NCI-H774 (cell line): ENCODE measurements at places on chromosomes 16 and 17.

GRCh38 chr16:55232822-55233221 is 91.2 kb upstream of the IRX6 start:
- no peak for DNase-seq

- no peak for DNase-seq
These were observed 57.4 kb downstream of the LITAF start for GRCh38 chr16:11529285-11529684.

- DNase-seq = no peak
These were observed 137.9 kb upstream of the GSE1 start for GRCh38 chr16:85475233-85475632.

DNA sequence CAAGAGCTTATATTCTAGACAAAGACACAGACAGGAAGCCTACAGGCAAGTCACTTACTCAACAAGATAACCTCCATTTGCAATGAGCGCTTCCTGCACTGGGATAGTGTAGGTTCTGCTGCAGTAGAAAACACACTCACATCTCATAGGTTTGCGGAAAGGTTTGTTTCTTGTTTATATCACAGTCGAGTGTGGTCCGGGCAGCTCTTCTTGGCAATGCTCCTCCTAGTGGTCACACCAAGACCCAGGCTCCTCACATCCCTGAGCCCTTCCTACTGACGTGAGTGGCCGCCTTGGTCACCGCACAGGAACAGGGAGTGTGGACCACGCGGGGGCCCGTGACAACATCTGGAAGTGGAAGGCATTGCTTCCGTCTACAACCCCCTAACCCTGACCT is 48.0 kb upstream of the RBFOX3 start:
- no peak for DNase-seq

GRCh38 chr17:82305727-82306300 is 11.6 kb downstream of the CD7 start:
- DNase-seq = no peak

- DNase-seq = no peak
These were observed 19.1 kb upstream of the USP7 start for GRCh38 chr16:8982816-8983215.

- DNase-seq = no peak
These were observed 36.9 kb upstream of the CPHXL start for GRCh38 chr16:75763204-75763603.

DNA sequence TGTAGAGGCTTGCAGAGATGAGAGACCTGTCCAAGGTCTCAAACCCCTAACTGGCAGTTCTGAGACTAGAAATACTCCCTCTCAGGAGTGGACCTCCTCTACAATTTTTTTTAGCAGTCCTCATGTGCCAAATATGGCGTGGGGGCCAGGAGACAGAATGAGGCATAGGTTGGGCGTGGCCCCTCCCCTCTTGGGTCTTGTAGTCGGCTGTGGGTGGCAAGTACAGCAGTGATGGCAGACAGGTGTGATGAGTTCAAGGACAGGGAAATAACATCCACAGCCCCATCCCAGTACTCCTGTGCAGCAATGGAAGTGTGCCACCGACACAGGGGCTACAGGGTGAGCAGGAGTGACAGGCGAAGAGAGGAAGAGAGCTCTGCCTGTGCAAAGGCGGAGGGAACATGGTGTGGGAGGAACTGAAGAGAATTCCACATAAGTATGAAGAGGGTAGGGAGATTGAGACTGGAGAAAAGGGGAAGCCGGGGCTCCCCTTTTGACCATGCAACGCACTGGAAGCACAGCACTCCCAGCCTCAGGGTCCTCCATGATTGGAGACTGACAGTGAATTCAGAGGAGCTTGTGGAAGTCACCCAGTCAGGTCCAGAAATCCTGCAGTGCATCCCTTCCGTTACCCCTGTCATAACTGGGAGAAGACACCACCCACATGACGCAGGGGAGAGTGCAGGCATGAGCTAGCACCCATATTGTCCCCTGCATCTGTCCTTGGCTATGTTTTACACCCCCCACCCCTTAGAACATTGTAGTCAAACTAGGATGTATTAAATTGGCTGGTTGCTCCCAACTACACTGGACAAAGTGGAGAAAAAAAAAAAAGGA is 14.8 kb upstream of the CETP start:
- DNase-seq = no peak

DNA sequence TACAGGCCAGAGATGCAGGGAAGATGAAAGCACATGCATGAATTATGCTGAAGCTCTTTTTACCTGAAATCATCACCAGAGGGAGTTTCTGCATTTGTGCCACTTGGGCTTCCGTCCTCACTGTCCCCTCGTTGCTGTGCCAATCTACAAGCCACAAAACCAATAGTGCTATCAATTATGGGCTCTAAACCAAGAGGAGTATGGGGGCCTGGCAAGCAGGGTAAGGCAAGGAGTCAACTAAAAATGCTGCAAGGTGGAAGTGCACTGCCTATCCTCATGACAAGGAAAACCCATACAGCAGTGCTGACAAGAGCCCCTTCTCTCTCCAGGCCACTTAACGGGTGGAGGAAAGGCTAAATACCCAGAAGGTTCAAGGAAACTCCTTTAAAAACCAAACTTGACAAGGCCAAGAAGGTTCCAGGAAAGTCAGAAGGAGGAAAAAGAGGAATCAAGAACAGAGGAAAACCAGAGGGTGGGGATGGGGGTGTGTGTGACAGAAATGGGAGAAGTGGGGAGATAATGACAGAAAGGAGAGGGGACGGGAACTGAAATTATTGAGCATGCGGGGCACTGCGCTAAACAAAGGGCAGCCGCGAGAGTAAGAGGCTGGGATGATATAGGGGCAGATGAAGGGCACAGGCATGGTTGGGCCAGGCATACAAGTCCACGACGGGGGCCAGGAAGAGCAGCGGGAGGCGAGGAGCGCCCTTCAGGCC is 674 bp downstream of the C17orf75 start:
- no peak for DNase-seq

GRCh38 chr17:4179071-4179470 is 36.1 kb downstream of the CYB5D2 start:
- no peak for DNase-seq

GRCh38 chr17:66268247-66268927 is 34.0 kb upstream of the PRKCA start:
- DNase-seq = no peak

GRCh38 chr17:58219789-58220183 is 731 bp upstream of the MKS1 start:
- no peak for DNase-seq

DNA sequence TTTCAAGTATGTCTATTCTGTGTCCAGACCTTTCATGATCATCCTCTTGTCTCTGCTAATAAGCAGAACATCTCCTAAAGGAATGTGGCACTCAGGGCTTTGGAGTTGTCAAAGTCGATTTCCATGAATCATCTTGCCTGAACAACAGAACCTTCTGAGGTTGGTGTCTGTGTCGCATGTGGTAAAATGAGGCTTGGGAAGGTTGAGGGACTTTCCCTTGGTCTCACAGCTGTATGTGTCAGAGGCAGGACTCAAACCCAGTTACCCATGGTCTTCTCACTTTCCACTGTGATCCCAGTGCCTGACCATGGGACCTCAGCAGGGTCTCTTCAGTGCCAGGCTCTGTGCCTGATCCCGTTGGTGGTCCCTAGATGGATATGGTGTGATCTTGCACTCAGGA is 4.2 kb upstream of the GPRC5B start:
- DNase-seq = no peak

DNA sequence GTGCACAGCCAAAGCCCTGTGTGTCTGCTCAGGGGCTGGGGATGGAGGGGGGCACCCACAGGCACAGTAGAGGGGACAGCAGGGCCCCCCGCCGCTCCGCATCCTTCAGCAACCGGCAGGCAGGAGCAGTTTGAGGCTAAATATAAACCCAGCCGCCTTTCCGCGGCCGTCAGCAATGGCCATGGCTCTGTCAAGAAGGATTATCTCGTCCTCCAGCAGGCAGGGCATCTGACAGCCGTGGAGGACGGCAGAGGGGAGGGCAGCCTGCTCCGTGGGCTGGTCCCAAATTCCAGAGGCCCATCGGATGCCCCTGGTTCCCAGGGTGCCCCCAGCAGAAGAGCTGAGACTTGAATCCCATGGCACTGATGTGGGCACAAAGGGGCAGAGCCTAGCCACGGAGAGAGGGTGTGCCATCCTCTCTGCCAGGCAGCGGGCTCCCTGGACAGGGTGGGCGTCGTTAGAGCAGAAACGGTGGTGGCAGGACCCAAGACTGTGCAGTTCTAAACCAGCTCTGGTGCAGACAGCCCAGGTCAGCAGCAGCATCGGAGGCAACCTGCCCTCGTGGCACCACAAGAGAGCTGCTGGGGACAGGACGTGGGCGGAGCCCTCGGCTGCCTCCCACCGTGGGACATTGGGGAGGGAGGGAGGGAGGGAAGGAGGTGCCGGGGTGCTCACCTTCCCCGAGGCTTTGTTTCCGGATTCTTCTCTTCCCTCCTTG is 198.8 kb upstream of the CIBAR2 start:
- DNase-seq = no peak

- DNase-seq = no peak
These were observed 105.9 kb upstream of the FAM20A start for GRCh38 chr17:68707031-68707430.

- peak; percentile 56 for DNase-seq
These were observed at the start of gene CRYM for GRCh38 chr16:21277927-21278706. Gene CRYM, minus strand, starts transcription at chr16:21278290. Its CDS starts 39 bp downstream, at chr16:21278251.

DNA sequence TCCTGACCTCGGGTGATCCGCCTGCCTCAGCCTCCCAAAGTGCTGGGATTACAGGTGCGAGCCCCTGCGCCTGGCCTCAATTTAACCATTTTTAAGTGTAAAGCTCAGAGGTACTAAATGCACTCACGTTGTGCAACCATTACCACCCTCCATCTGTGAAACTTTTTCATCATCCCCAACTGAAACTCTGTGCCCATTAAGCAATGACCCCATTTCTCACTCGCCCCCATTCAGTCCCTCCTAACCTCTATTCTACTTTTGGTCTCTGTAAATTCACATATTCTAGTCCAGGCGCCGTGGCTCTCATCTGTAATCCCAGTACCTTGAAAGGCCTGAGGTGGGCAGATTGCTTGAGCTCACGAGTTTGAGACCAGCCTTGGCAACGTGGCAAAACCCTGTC is 8.3 kb upstream of the SPNS3 start:
- no peak for DNase-seq

DNA sequence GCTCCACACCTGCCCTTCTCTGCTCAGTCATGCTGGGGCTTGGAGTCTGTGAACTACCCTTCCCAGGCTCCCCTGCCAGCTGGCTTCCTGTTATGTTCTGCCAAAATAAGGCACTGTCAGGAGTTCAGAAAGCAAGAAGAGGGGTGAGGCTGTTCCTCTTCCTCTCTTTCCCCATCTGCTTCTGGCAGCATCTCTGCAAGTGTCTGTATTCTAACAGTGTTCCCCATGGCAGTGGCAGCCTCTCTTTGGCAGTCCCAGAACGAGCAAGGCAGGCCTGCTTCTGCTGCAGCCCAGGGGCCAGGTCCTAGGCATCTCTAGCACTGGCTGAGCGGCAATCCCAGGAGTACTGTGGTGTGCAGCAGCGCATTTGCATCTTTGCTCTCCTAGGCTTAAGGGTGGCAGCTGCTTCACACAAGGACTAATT is 219.1 kb downstream of the STX8 start:
- DNase-seq = peak; percentile 0

GRCh38 chr16:84451781-84452180 is 52.7 kb downstream of the MEAK7 start:
- DNase-seq = no peak

GRCh38 chr17:1562176-1562643 is 382 bp downstream of the PITPNA start:
- no peak for DNase-seq

- DNase-seq = no peak
These were observed 4.0 kb upstream of the GGNBP2 start for GRCh38 chr17:36540696-36541095.

DNA sequence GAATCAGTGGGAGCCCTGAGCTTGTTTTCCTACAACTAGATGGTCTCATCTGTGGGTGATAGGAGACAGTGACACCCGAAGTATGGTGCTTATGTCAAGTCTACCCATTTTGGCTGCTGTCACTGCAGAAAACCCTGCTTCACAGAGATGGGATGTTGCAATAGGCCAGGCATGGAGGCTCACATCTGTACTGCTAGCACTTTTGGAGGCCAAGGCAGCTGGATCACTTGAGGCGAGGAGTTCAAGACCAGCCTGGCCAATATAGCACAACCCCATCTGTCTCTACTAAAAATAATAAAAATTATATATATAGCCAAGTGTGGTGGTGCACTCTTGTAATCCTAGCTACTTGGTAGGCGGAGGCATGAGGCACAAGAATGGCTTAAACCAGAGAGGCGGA is 2.3 kb upstream of the HERPUD1 start:
- DNase-seq = no peak

GRCh38 chr17:50043290-50044148 is 12.4 kb upstream of the ITGA3 start:
- DNase-seq = no peak

DNA sequence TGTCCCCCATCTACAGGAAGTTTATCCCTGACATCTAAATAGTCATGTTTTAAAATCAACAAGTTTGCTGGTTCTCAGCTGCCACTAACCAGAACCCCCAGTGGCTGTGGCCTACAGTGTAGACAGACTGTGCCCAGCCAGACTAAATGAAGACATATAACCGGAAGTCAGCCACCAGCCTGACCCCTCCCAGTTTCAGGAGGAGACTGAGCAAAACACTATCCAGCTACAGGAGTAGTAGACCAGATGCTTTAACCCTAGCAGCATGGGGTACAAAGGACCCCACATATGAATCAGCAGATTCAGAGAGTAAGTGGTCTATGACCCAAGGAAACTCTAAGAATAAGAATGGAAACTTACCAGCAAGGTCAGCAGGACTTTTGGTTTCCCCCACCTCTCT is 83.4 kb downstream of the HIC1 start:
- no peak for DNase-seq

DNA sequence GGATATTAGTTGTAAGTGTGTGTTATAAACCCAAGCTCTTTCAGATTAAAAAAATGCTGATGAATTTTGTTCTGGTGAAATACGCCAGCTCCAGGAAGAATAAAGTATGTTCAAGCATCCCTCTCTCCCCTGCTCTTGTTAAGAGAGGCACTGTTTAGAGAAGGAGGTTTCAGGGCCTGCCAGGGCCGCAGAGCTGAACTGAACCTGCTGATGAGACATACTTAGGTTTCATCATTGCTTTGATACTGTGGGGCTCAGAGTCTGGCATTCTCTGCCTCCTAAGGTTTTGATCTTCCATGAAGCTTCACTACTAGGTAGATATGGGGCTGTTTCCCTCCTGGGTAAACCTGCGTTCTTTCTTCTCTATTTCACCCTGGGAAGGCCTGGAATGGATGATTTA is 175.3 kb upstream of the FAM20A start:
- DNase-seq = no peak
